Left ventricle myocardium superior (tissue), 1 donor: ENCODE measurements at places on chromosomes 3 and 15. TPM values are rescaled to one million over a fixed set of nuclear protein-coding genes. Genes with fewer than 3 reads are reported as not detected.

DNA sequence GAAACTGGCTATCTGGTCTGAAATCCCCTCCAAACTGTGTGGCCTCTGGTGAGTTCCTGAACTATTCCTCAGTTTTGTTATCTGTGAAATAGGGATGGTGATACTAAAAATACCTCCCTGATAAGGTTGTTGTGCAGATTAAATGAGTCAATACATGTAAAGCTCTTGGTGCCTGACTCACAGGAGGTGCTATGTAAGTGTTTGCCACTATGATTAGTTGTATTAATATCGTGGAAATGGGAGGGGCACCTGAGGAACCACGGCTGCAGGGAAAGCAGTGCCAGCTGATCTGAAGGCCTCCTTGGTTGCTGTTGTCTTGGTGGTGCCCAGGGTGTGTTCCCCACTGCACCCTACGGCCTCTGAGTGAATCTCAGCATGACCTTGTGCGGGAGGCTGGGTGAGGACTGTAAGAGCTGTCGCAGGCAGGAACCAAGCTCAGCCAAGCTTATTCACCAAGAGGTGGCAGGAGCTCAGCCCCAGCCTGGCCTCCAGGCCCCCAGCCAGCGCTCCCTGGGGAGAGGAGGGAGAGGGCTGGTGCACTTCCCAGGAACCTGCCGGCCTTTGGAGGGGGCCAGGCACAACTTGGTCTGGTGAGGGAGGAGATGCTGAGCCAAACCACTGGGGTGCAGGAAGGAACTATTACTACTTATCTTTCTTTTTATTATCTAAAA is 44.8 kb upstream of the CCDC174 start:
- peak; percentile 47 for DNase-seq

- no peak for DNase-seq
Measured at GRCh38 chr3:30811151-30811795, 83.2 kb downstream of the GADL1 start.

DNA sequence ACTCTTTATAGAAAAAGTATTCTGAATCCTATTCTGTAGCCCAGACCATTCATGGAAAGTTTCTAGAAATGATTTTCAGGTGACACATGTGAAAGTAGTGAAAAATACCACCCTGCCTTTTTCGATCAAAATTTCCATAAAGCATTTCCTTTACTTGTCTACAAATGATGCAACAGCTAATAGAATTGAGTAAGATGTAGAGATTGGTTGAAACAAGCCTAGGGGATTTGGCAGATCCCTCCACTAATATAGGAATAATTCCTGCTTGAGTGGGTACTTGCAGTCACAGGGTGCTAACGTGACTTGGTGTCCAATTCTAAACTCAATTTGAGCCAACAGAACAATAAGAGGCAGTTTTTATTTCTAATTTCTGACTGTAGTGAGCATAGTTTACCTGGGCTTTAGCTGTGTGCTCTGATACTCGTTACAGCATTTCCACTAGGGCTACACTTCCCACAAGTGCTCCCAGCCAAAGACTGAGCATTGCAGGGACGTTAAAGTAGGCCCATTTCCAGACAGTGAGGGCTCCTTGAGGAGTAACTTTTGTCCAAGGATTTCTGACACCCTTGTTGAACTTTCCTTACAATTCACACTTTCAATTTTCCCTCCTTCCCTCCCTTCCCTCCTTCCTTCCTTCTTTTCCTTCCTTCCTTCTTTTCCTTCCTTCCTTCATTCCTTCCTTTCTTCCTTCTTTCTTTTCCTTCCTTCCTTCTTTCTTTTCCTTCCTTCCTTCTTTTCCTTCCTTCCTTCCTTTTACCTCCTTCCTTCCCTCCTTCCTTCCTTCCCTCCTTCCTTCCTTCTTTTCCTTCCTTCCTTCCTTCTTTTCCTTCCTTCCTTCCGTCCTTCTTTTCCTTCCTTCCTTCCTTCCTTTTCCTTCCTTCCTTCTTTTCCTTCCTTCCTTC is 53.9 kb upstream of the TP63 start:
- no peak for DNase-seq

- peak; percentile 93 for DNase-seq
Measured at GRCh38 chr3:173395412-173396181, 1.9 kb upstream of the NLGN1 start.

DNA sequence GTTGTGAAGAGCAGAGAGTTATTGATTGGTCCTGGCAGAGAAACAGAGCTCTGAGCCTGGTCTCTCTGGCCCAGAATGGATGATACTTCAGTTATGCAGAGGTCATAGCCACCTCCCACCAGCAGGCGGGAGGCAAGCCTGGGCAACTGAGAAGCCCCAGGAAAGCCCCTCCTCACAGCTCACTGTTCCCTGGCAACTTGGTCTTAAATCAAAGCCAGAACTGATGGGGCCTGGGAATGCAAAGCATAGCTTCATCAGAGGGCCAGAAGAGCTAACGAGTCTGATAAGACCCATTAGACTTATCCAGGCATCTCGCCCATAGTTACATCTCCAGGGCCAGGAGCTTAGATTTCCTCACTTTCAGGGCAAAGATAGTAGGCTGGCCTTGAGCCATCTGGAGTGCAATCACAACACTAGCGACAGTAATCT is 5.5 kb upstream of the COLQ start:
- DNase-seq, result no peak

GRCh38 chr15:38857814-38858213 is 293.2 kb upstream of the RASGRP1 start:
- no peak for DNase-seq

DNA sequence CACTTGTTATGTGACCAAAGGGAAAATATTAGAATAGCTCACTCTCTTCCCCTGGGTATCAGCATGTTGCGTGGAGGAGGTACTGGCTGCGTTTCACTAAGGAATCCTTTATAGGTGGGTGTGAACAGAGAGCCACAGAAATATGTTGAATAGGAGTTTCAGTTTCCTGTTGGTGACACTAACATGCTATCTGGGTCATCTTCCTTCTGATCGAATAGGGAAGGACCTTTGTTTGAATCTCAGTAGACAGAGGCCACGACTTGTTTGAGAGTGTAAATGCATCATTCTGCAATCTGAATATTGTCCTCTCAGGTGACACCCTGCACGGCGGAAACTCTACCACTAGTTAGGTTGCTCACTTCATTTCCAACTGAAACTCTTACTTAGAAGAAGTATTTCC is 157.9 kb upstream of the SLC2A2 start:
- no peak for DNase-seq

DNA sequence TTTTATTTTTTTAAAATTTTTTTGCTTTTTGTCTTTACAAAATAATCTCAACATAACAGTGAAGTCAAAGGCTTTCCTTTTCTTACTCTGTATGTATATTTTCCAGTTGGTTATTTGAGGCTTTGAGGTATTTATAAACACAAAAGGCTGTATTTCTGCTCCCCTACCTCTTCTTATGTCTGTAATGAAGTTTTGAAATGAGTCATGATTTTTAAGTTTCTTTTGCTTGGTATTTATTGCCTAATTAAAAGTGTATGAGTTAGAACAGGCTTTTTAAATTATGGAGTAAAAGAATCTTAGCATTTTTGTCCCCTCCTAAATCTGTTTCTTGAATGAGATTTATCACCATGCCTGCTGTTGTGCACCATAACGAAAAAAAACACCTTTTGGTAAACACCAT is 66.0 kb downstream of the DCUN1D1 start:
- no peak for DNase-seq

DNA sequence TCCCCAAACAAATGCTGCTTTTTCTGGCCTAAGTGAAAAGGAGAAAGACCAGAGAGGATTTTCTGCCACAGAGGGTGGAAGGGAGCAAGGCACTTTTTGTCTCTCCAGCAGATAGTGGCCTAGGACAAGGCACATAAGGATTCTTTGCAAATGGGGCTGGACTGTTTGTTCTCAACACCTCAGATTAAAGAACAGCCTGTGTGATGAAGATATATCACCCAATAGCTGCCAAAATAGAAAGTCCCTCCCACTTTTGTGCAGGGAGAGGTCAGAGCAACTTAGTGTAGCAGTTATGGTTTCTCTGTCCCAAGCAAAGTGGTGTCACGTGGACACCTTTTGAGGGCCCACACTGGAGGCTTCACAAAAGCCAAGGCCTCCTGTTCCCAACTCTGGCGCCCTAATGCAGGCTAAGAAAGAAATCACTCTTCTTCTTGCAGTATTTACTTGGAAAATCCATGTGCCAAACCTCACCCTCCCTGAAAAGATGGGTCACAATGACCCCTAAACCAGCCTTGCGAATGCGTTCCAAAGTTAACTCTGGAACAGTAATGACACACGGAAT is 84.9 kb downstream of the LRIG1 start:
- DNase-seq, result no peak

DNA sequence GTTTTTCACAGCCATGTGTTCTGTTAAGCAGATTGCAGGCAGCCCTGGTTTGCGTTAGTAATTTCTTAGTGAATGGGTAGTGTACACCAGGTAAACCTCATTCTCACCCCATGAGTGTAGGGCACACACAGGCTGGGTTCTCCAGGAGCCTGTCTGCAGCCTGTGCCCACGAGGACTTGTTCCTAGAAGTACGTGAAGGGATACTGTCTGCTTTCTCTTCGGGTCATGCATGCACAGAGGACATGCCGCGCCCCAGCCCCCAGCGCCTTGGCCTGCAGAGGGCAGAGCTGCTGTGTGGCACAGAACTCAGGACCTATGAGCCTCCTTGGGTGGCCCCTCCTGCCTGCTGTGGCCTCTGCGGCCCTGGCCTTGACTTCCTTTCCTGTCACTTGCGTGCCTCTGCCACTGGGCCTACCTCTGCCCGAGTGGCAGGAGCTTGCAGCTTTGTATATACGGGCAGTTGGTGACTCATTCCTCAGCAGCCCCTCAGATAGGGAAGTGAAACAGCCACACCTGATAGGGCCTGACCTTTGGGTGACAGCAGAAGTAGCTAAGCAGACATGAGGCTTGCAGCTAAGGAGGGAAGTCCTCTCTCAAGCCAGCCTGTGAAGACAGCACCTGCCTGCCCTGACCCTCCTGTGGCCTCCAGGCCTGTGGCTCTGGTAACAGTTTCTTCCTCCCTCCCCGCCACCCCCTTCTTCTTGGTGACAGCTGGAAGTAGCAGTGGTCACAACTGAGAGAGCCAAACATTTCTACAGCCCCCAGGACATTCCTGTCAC is 19.5 kb downstream of the PPCDC start:
- peak; percentile 89 for DNase-seq

GRCh38 chr3:86830566-86830965 is 160.4 kb downstream of the VGLL3 start:
- no peak for DNase-seq

GRCh38 chr15:91793771-91794170 is 59.7 kb upstream of the SLCO3A1 start:
- no peak for DNase-seq

GRCh38 chr15:63231706-63232105 is 42.3 kb downstream of the RAB8B start:
- DNase-seq, result no peak

GRCh38 chr3:128232376-128233178 is 79.3 kb downstream of the EEFSEC start:
- DNase-seq, result no peak

DNA sequence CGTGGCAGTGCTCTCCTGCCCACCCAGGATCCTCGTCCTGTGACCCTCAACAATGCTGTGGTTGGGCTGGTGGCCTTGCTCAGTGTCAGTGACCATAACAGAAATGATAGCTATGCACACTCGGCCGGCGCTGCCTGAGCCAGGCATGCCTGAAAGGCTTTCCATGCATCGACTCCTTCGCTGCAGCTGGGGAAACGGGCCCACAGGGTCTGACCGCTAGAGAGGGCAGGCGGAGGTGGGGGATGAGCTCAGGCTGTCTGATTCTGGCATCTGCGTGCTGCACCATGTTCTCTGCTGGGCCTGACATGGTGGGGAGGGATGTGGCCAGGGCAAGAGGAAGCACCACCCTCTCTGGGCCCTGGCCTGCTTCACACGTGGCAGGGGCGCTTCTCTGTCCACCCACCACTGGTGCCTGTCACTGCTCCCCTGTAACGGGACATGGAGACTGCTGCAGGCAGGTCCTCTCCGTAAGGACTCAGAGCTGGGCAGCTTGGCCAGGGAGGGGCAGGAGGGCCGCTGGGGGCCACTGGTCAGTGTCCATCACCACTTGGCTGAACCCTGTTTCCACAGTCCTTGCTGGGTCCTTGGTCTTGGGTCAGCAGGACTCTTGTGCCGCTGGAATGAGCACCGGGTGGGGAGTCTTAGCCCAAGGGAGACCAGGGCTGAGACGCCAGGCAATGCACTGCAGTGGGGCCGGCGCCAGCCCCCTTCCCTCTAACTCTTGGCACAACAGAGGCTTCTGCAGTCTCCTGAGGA is 64.1 kb upstream of the RPL32 start:
- DNase-seq, result peak; percentile 44

DNA sequence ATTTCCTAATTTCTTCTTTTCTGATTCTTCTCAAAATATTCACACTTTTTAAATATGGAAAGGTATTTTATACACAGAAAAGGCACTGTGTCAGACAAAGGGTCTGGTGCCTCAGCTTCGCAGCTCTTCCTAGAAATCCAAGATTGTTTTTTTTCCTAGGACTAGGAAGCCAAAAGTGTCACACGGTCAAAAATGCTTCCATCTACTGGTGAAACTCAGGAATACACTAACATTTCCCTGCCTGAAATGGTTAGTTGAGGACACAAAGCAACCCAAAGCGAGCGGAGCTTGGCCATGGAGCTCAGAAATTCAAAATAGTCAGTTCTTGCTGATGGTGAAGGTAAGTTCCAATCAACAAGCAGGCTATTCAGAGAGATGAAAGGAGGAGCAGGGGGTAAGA is 426.5 kb upstream of the RASGRP1 start:
- DNase-seq, result no peak

DNA sequence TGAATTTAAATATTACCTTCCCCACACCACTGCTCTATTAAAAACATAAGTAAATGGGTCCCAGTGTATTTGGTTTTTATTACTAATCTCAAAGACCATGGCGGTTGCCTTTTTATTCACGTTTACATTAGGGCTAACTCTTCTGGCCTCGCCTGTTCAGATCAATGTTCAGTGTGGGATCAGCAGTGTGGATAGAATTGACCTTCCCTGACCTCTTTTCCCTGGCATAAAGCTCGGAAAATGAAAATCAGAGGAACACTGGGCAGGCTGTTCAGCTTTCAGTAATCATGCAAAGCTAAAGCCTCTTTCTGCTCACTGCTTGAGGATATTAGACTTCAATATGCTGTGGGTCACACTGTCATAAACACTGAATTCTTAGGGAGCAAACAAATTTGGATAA is 422.6 kb upstream of the ONECUT1 start:
- DNase-seq, result no peak

DNA sequence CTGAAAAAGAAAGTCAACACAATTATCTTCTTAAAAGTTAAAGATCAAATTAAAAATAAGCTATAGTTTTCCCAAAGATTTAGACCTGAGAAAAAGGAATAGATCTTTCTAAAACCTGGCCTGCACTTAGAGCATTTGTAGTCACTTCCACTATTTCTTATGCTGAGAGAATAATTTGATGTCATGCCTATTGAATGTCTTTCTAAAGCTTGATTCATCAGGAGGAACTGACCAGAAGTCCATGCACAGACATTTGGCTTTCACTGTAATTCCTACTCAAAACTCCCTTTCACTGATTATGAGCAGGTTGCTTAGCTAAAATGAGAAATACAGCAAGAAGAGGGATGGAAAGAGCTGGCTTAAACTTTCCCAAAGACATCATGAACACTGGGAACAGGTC is 4.3 kb downstream of the GREM1 start:
- no peak for DNase-seq

The TMF1 gene
- 18.9 TPM for total RNA-seq

The SENP2 gene
- 25.1 TPM for total RNA-seq

The SH2D7 gene
- not detected for total RNA-seq

The GPR171 gene
- 0.15 TPM for total RNA-seq

The CYP19A1 gene
- total RNA-seq, result 0.55 TPM

The NR2F2 gene
- total RNA-seq, result 18.0 TPM

The HESX1 gene
- total RNA-seq, result 0.77 TPM

The BTLA gene
- total RNA-seq, result not detected

The SIN3A gene
- total RNA-seq, result 28.3 TPM

The COL6A5 gene
- not detected for total RNA-seq

The PTPRG gene
- total RNA-seq, result 30.4 TPM

The RPL29 gene
- 663 TPM for total RNA-seq
